ENCODE measurements at places on chromosomes 3 and 15. TPM values are rescaled to one million over a fixed set of nuclear protein-coding genes. Genes with fewer than 3 reads are reported as not detected.
A peak's percentile ranks its signal among the peaks of the same experiment; 100 is the strongest.

The TNNC1 gene
- total RNA-seq: not detected

DNA sequence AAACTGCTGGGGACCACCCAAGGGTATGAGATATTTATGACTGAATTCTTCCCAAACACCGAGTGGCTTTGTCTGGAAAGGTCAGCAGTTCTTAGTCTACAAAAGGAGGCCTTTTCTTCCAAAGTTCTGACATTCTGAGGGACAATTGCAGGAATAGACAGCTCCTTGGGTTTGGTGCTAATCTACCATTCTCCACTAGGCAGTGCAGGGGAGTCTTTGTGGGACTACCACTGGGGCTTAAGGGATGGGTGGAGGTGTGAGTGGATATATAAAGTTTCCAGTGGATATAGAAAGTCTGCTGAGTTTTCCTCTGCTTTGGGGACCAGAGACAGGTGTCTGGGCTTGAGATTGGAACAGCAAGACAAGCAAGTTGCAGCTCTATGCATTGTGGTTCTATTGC, 62.7 kb downstream of the EXOG start:
- no peak for DNase-seq

DNA sequence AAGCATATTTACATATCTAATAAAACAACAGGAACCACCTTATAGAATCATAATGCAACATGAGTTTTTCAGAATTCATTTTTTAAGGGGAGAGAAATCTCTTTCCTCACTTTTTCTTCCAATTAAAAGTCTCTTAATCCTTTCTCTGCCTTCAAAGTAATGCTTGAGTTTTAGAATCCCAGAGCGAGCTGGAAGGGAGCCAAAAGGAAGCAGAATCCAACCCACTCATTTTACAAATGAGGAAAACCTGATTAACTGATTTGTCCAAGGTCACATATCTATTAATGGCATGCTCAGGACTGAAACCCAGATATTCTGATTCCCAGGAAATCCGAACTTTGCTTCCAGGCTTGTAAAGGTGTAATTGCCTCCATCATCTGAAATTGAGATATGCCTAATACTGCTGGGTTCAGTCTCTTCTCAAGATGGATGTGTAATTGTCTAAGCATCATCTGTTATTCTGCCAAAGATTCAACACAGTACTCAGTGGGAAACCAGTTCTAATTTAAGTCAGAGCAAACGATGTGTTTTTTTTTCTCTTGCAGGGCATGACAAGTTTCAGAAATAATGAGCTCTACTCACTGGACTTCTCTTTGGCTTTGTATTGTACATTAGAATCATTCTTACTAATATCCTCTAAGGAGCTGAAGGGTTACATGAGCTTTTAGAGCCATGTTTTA, 481.4 kb upstream of the CFAP20DC start:
- DNase-seq: no peak

- DNase-seq: no peak
These were observed 617.6 kb upstream of the UBE2E2 start for GRCh38 chr3:22585504-22585903.

DNA sequence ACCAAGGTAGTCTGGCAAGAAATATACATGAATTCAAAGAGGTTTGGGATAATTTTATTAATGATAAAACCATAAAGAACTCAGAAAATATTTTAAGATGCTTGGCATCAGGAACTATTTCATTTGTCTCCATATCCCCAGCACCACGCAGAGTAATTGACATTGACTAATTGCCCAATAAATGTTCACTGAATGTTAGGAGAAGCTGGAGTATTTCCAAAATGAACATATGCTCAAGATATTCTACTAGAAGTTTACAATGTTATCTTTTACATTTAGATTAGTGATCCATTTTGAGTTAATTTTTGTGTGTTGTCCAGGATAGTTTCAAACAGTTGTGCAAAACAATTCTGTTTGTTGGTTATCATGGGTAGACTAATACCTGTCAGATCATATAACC, 298.8 kb upstream of the CTDSPL start:
- DNase-seq: no peak

DNA sequence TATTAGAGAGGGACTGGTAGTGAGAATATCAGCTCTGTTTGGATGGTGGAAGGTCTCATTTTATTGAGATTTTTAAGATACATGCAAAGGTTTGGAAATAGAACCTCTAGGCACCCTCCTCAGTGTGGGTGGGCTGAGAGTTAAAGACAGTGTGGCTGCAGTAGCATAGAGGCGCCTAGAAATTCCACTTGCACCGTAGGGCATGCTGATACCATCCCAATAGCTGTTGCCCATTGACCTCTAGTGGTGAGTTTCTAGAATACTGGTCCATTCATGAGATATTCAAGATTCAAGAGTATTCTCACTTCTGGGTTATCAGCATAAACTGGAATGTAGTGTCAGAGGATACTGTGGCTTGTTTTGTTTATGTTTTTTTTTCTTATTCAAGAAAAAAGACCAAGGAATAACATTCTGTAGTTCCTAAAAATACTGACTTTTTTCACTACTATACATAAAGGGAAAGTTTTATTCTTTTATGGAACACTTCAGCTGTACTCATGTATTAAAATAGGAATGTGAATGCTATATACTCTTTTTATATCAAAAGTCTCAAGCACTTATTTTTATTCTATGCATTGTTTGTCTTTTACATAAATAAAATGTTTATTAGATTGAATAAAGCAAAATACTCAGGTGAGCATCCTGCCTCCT, 87.2 kb downstream of the TGFBR2 start:
- DNase-seq: peak; percentile 65

- no peak for DNase-seq
These were observed 8.3 kb downstream of the LMCD1 start for GRCh38 chr3:8509961-8510360.

GRCh38 chr3:81339040-81339845, 422.2 kb downstream of the GBE1 start:
- no peak for DNase-seq

- no peak for DNase-seq
These were observed 64.2 kb upstream of the TIMP4 start for GRCh38 chr3:12222775-12223485.

GRCh38 chr3:17833786-17834559, 91.5 kb upstream of the TBC1D5 start:
- DNase-seq: no peak

GRCh38 chr15:92670621-92671020, 15.0 kb upstream of the FAM174B start:
- DNase-seq: no peak

The MTFMT gene
- 24.4 TPM for total RNA-seq

The ACTRT3 gene
- 0.67 TPM for total RNA-seq

DNA sequence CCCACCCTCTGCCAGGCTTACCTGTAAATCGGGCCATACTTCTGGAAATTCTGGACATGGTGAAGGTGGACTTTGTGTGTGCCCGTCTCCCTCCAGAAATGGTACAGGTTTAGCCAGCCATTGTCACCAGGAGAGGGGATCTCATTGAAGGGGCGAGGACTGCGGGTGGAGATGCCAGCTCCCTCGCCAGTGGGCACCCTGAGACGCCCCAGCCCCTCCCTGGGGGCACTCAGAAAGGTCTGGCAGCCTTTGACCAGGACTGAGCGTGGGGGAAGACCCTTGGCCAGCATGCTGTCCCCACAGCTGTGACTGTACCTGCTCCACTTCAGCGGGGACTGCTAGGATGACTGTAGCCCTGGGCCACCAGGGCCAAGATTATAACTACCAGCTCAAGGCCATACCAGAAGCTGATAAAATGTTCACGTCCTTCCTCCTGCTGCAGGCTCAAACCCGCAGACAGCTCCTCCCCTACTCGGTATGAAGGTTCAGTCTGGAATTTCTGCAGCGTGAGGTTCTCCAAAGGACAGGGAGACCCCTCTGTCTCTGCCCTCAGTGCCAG, at the start of gene CYP11A1:
CYP11A1 (minus strand) TSS at position 351 of the 559 bp plus-strand sequence; CDS start at position 290, 61 bp downstream.
- no peak for DNase-seq

DNA sequence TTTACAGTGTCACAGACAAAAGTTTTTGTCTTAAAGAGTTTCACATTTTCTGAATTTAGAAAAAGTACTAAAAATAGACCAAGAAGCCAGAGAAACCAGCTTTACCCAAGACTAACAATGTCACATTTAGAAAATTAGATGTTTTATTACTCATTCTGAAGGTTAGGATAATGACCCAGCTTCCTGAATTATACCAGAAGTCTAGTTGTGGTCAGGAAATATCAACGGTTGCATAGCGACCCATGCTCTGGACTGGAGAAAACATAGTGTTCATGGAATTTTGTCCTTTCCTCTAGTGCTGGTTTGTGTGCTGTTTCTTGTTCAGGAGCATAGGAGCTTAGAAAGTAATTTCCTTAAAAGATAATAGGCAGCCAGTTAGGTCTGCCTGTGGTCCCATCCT, 59.0 kb downstream of the DPPA2 start:
- DNase-seq: no peak

GRCh38 chr3:44987332-44987731, 11.3 kb downstream of the EXOSC7 start:
- no peak for DNase-seq

The PCNP gene
- 97.0 TPM for total RNA-seq

The PRR20G gene
- total RNA-seq: not detected

The LRRC3B gene
- not detected for total RNA-seq

- no peak for DNase-seq
These were observed 405.3 kb upstream of the SUCLG2 start for GRCh38 chr3:68059628-68060152.

The ZNF148 gene
- total RNA-seq: 17.0 TPM

DNA sequence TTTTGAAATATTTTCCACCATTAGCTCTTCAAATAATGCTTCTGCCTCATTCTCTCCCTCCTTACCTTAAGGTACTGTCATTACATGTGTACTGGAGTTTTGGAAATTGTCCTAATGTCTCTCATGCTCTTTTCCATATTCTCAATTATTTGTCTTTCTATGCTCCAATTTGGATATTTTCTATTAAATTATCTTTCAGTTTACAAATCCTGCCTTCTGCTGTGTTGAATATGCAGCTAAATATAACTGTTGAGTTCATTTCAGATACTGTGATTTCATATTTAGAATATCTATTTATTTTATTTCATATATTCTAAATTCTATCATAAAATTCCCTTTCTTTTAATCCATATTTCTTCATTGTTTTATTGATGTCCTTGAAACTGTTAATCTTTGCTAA, 388.0 kb upstream of the CDIN1 start:
- no peak for DNase-seq

DNA sequence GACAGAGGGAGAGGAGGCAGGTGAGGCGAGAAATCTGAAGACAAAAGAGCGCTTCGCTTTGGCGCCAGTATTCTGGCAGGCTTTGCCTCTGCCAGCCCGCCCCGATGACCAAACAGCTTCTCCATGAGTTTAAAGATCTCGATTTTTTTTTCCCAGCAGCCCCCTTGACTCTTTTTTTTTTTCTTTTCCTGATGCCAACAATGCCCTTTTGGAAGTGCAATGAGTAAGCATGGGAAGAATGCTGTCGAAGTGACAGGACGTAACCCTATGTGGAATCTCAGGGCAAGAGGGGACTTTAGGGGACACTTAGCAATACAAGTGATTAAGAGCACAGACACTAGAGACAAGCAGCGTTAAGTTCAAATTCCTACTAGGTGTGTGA, 211.7 kb downstream of the FGF12 start:
- DNase-seq: no peak

DNA sequence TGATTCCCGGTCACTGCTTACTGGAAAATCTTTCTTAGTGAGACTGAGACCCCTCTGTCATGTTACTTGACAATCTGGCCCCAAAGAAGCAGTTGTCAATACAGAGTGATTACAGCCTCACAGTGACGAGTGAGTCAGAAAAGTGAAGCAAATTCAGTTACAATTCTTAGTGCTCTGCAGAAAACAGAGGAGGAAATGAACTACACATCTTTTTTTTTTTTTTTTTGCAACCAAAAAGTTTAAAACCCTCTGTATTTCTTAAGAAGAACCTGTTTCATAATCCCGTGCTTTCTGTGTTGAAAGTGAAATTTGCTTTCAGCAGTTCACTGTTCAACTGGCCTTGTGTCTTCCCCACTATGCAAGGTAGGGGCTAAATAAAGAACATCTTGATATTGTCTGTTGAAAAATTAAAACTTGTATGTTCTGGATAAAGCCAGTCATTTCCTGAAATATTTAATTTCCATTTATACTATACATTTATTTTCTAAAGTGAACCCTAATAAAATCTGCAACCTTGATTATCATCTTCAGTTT, 1.9 kb downstream of the AQP9 start:
- DNase-seq: no peak

The KCNH8 gene
- total RNA-seq: not detected

DNA sequence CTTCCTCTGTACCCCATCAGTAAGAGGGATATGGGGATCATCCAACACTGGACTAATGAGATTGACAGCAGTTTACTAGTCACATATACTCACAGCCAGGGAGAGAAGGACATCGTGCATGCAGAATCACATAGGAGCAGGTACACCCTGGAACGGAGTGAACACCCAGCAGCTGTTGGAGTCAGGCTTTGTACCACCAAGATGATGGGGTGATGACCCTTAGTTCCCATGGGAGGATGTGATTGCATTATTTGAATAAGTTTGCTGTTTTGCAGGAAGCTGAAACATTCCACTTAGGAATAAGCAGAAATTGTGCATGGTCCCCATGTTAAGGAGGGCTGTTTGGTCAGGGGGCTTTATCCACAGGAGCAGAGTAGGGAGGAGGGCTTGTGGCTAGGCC, 482.7 kb upstream of the PDZRN3 start:
- DNase-seq: no peak

The EPB42 gene
- total RNA-seq: not detected

DNA sequence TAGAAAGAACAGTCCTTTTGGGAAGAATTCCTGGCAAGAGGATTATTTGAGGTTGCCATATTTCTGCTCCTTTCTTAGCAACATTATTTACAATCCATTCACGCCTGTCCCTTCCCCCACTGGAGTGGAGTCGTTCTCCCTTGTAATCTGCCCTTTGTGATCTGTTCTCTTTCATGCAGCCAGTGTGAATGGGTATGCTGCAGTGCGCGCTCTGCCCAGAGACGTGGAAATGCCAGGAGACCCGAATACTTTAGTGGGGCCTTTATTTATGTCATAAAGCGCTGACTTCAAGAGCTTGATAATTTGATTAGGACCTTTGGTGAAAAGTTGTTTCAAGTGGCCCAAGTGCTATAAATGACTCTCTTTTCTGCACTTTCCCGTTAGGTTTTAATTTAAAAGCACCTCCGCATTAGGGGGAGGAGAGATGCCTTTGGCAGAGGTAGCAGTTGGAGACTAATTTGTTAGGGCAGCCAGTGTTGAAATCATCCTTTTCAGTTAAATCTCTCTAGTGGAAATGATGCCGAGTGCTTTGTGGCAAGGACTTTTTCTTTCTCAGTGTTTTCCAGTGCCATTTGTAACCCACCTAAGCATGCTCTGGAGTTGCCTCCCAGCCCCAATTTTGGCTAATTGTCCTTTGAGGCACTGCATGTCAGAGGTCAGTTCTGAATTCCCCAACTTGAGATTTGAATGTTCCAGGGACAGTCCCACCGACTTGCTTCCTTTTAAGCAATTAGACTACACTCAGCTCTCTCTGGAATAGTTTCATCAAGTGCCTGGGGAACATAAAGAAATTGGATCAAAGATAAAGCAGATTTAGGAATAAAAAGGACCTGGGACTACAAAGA, 52.4 kb downstream of the PSMD6 start:
- no peak for DNase-seq

- no peak for DNase-seq
These were observed 48.1 kb upstream of the TPM1 start for GRCh38 chr15:62994439-62994838.
